ENCODE measurements at places on chromosomes 16 and 17.
A peak's percentile ranks its signal among the peaks of the same experiment; 100 is the strongest.

DNA sequence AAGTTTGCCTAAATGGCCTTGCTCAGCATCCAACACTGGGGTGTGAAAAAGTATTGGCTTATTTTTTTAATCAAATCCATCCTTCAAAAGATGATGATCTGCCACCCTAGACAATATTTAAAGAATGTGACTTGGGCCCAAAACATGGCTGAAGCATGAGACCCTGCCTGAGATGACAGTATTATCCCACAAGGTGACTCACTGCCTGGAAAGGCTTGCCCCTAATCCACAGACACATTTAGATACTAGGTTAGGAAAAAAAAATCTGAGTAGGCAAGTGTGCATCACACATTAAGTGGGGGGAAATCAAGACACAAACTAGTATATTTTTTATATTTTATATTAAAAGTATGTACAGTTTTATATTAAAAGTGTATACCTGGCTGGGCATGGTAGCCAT, 38.4 kb downstream of the TOM1L2 start:
- no peak for DNase-seq
- H3K36me3 ChIP-seq, result no peaks in the 10 kb centered on the region
- peaks cover 24% of the 10 kb centered on the region for H3K4me1 ChIP-seq
- no peak overlapping the region for H3K4me3 ChIP-seq
- no peaks in the 10 kb centered on the region for H3K27me3 ChIP-seq

- no peak overlapping the region for H3K4me3 ChIP-seq
- H3K36me3 ChIP-seq, result peaks cover 5% of the 10 kb centered on the region
- DNase-seq, result no peak
- no peaks in the 10 kb centered on the region for H3K27me3 ChIP-seq
Observed at GRCh38 chr16:87457709-87458423, 35.0 kb downstream of the ZCCHC14 start.

- peaks cover 20% of the 10 kb centered on the region for H3K4me1 ChIP-seq
- no peak overlapping the region for H3K27ac ChIP-seq
- peak; percentile 45 for DNase-seq
- no peaks in the 10 kb centered on the region for H3K27me3 ChIP-seq
Observed at GRCh38 chr17:50949989-50950877, 84.1 kb upstream of the TOB1 start.

DNA sequence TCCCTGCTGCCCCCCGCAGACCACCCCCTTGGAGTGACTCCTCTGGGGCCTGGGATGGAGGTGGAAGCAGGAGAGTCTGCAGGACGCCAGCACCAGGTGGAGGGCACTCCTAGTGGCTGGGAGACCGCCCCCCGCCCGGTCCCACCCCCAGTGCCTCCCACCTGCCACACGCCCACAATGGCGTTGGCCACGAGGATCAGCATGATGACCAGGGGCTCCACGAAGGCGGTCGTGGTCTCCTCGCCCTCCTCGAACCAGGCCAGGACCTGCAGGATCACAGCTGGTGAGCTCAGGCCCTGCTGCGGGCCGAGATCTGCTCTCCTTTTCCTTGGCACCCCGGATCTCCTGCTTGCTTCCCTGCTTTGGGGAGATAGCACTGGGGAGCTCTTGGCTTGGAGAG, 12.8 kb downstream of the ATP2A3 start:
- H3K4me3 ChIP-seq, result no peak overlapping the region
- no peak for DNase-seq
- peaks cover 55% of the 10 kb centered on the region for H3K36me3 ChIP-seq
- H3K27ac ChIP-seq, result no peak overlapping the region
- no peaks in the 10 kb centered on the region for H3K27me3 ChIP-seq

GRCh38 chr16:30354423-30355143, 525 bp downstream of the CD2BP2 start:
- peaks cover 32% of the 10 kb centered on the region for H3K4me1 ChIP-seq
- no peaks in the 10 kb centered on the region for H3K27me3 ChIP-seq
- DNase-seq, result no peak
- peaks cover 45% of the 10 kb centered on the region for H3K36me3 ChIP-seq

- no peaks in the 10 kb centered on the region for H3K36me3 ChIP-seq
- H3K27me3 ChIP-seq, result no peaks in the 10 kb centered on the region
- H3K27ac ChIP-seq, result no peak overlapping the region
- no peaks in the 10 kb centered on the region for H3K4me1 ChIP-seq
- peak; percentile 44 for DNase-seq
Observed at GRCh38 chr17:55601874-55602364, 90.7 kb upstream of the SMIM36 start.

GRCh38 chr17:44024853-44025252, 10.1 kb upstream of the TMEM101 start:
- no peak overlapping the region for H3K27ac ChIP-seq
- H3K4me3 ChIP-seq, result no peak overlapping the region
- H3K27me3 ChIP-seq, result no peaks in the 10 kb centered on the region
- no peaks in the 10 kb centered on the region for H3K36me3 ChIP-seq
- no peaks in the 10 kb centered on the region for H3K4me1 ChIP-seq

DNA sequence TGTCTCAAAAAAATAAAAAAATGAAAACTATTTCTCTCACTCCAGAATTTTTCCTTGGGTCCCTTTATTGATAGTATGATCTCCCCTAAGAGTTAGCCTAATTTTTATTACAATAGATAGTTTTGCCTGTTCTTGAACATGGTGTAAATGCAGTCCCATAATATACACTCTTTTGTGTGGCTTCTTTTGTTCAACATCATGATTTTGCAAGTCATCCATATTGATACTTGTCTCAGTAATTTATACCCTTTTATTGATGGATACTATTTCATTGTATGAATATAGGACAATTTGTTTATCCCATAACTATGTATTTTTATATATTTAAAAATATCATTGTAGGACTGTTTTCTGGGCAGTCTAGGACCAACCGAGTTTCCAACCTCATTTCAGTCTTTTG, 207.0 kb downstream of the UTP18 start:
- no peak overlapping the region for H3K4me3 ChIP-seq
- H3K36me3 ChIP-seq, result no peaks in the 10 kb centered on the region
- no peaks in the 10 kb centered on the region for H3K27me3 ChIP-seq
- no peak for DNase-seq

DNA sequence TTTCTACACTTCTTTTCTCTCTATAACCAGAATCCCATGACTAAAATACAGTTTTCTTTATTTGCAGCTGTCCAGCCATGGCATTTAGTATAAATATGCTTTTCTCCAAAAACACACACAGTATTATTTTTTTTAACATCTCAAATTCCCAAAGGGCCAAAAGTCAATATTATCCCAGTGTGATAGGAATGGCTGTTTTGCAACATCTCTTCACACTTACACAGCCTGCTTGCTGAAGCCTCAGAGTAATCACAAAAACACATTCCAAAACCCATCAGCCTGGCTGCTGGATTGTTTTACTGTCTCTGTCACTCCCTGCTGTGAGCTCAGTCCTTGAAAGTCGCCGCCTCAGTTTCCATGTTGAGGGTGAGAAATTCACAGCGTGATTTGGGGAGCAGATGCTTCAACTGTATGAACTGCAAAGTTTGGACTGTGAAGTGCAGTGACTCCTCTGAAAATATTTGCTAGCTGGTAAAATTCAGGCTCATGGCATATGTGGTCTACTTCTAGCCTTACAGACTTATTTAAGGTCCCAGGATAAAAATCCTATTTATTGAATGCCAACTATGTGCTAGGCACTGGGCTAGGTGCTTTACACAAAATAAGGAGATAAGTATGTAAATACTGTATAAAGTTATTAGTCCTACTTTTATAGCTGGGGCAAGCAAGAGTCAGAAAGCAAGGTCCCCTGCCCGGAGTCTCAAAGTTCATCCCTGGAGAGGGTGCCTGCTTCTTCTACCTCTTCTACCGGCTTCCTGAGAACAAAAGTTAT, 116.5 kb downstream of the SOCS1 start:
- H3K36me3 ChIP-seq, result no peaks in the 10 kb centered on the region
- no peak overlapping the region for H3K27ac ChIP-seq
- H3K27me3 ChIP-seq, result no peaks in the 10 kb centered on the region
- H3K4me1 ChIP-seq, result peaks cover 24% of the 10 kb centered on the region
- DNase-seq, result no peak
- H3K4me3 ChIP-seq, result peak overlapping the region; percentile 19

DNA sequence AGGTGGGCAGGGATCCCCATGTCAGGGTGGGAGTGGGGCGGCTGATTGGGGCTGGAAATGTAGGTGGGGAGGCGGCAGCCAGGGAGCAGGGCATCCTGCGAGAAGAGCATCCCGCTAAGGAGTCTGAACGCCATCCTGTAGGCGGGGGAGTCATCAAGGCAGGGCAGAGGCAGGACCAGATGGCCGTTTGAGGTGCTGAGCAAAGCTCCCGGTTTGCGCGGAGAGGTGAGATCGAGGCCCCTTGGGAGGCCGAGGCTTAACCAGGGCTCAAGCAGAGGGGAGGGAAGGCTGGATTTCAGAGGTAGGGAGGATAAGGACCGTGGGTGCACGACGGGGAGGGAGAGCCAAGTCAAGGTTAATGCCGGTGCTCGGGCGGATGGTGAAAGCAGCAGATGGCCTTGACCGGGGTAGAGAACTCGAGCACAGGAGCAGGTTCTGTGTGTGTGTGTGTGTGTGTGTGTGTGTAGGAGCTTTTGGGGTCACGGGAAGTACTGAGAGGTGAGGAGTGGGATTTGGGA, 472 bp upstream of the NME2 start:
- peaks cover 14% of the 10 kb centered on the region for H3K4me1 ChIP-seq
- H3K36me3 ChIP-seq, result peaks cover 14% of the 10 kb centered on the region
- H3K4me3 ChIP-seq, result peak overlapping the region; percentile 79
- no peak for DNase-seq
- H3K27me3 ChIP-seq, result no peaks in the 10 kb centered on the region
